ENCODE measurements at places on chromosomes 2 and 18.

DNA sequence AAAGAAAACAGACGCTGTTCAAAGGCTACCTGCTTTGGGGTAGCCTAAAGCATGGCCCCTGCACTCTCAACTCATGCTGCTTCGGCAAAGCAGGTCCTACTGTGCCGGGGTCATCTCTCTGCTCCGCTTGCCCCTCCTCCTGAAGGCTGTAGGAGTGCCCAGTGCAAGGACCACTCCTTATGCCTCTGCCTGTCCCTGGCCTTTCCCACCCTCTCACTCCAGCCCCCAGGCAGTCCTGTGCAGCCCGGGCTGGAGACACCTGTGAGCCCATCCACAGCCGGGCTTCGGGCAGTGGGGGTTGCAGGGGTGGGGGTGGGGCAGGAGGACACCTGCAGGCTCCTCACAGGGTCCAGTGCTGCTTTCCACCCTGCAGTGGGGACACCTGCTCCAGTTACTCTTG, 69.1 kb downstream of the ACKR3 start:
- no peak for DNase-seq

DNA sequence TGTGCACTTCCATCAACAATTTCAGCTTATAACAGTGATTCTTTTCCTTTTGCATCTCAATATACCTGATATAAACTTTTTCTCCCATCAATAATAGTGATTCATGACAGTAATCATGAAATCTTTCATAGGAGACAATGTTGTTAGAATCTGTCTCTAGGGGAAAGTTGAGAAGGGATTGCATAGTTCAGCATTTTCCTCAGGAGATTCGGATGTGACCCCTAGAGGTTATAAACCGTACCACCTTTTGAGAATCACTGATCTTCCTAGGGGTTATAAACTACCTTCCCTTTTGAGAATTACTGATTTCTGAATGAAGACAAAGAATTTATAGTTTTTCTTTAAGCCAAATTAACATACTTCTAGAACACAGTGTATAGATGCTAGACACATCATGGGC, 53.0 kb upstream of the GALNT3 start:
- DNase-seq: no peak

DNA sequence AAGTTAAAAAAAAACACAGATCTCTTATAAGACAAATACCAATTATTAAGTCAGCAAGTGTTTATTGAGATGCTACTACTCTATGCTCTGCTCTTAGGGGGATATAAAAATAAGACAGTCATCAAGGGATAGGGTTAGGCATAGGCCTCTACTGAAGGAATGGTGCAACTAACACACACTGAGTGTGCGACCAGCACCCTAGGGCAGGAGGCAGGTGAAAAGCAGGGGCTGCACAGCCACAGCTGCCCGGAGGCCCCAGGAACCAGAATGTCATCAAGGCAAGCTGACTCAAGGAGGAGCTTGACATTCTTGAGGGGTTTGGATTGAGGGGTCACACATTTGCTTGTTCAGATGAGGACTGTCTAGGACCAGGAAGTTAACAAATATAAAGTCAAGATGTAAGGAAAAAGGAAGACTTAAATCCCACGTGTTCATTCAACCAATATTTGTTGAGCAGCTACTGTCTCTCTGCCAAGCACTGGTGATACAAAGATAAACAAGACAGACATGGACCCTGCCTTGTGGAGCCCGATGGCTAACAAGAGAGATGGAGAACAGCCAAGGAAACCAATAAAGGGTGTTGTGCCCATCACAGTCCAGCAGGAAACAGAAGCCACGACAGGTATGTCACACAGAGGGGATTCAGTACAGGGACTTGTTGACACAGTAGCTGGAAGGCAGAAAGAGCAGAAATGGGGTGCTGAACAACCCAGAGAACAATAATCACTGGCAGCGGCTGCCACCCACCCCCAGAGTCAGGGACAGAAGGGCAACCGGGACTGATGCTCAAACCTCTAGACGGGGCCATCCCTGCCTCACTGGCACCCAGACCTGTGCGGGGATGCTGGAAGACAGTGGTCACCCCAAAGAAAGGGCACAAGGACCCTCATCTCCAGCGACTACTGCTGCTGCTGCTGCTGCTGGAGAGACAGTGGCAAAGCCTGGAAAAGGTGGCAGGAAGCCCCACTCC, 45.8 kb upstream of the MAL start:
- DNase-seq: no peak

DNA sequence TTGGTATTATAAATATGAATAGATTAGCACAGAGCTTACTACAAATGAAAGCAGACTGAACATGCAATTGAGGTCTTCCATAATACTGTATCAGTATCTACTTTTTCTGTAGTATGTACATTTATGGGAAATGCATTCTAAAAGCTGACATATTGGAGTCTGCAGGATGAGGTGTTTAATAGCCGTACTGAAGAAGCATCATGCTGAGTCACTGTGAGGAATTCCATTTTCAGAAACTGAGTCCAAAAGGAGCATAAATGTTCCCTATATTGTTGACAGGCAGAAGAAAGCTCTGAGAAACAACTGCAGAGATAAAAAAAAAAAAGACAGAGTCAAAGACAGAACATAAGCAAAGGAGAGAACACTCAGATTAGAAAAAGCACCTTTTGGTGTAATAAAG, 366.7 kb upstream of the SPHKAP start:
- DNase-seq: no peak

- DNase-seq: no peak
These were observed 122.2 kb downstream of the TANC1 start for GRCh38 chr2:159090514-159091201.

DNA sequence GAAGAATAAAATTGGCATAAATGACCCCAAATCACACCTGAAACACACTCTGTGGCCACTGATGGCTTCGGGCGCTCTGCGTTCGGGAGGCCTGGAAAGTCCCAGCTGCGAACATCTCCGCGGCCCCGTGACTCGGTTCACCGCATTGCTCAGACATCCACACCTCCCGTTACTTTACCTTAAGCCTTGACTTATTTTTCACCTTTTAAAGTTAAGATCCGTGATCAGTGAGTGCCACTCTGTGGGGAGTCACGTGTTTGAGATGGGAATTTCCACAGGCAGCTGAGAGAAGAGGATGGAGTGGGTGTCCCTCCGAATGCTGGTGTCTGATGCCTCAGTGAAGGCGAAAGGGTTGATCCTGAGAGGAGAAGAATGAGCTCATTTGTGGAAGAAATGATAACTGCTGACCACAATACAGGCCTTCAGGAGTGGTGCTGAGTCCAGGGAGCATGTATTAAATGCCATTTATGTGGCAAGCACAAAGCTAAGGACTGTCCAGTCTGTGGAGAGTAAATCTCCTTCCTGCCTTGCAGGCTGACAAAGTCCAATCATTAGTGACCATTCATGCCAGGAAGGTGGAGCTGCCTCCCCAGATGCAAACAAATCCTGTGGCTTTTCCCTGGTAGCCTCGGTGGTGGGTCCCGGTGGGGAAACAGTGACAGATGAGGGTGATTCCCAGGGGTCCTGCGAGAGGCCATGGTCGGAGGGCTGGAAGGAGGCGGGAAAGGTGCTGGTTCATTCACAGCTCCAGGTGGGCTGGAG, 168.8 kb downstream of the RTP5 start:
- DNase-seq: no peak

DNA sequence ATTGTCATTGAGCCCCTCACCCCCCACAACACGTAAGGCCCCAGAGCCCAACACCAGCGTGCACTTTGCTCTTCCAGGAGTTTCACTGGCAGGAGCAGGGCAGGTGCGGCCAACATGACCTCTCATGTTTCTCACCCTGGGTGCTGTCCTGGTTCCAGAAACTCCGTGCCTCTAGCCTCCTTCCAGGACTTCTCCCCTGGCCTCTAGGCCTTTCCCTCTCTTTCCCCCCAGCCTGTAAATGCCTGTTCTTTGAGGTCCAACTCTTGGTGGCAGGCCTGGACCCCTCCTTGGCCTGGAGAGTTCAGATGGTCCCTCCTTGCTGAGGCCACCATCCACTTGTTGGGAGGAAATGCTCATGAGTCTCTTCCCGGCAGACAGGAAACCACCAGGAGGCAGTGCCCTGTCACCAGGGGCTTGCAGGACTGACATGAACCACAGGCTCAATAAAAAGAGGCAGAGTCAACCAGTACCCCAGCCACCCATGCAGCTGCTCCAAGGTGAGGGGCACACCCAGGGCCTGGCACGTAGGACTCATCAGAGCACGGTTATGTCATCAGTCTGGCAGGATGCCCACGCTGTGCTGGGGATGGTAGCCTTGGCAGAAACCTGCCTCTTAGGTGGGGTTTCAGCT, 1.5 kb downstream of the MALL start:
- no peak for DNase-seq

- no peak for DNase-seq
These were observed 14.7 kb upstream of the METAP1D start for GRCh38 chr2:171985076-171985475.

- DNase-seq: no peak
These were observed 87.7 kb upstream of the FSHR start for GRCh38 chr2:49241991-49242390.

- no peak for DNase-seq
These were observed 79.6 kb downstream of the STPG4 start for GRCh38 chr2:47075361-47076125.

DNA sequence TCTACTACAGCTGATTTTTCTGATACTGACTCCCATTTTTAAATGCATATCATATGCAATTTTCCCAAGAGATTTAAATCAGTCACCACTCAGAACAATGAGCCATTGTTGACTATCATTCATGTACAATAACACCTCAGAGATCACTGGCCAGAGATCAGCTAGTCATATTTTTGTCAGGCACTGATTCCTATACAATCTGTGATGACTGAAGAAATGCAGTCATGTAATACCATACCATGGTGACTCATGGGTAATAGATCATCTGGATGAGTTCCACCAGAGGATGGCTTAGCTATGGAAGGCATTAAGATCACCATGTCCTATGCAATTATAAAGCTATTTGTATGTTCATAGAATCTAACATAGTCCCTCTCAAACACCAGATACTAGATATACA, 285.7 kb upstream of the DCC start:
- no peak for DNase-seq

GRCh38 chr2:229661478-229661877, 52.9 kb downstream of the DNER start:
- no peak for DNase-seq
